ENCODE measurements at places on chromosomes 11 and 22.

DNA sequence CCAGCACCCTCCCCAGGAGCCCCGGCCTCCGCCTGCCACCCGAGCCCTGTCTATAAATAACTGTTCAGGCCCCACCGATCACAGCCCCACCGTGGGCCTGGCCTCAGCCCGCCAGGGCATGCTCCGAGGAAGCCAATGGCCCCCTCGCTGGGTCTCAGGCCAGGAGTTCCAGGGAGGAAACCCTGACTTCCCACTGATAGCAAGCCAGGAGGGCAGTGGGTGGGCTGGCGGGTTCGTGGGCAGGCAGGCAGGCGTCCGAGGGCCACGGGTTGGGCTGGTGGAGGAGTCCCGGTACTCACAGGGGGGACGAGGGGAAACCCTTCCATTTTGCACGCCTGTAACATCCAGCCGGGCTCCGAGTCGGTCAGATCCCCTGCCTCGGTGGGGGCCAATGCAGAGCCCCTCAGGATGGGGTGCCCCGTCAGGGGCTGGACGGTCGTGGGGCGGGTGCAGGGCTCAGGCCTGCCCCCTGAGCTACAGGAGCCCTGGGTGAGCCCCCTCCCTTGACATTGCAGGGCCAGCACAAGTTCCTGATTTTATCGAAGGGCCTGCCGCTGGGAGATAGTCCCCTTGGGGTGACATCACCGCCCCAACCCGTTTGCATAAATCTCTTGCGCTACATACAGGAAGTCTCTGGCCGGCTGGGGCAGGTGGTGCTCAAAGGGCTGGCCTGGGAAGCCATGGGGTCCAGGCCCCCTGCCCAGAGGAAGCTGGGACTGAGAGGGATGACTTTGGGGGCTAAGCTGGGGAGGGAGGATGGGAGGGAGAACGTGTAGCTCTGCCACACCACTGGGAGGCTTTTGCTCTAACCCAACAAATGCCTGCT, at the start of gene SPI1:
SPI1 (minus strand) TSS at position 538 of the 826 bp plus-strand sequence; CDS start at position 344, 194 bp downstream.
- DNase-seq: no peak

GRCh38 chr11:32531528-32531927, 52.1 kb upstream of the EIF3M start:
- no peak for DNase-seq

GRCh38 chr11:44979543-44980399, 29.1 kb upstream of the TP53I11 start:
- DNase-seq: no peak

GRCh38 chr22:40022536-40023240, 27.9 kb downstream of the FAM83F start:
- no peak for DNase-seq

- peak; percentile 42 for DNase-seq
Observed at GRCh38 chr11:31810779-31811647, at the start of gene PAX6. Gene PAX6, minus strand, starts transcription at chr11:31811322. Its CDS starts 4,911 bp downstream, at chr11:31806411.

DNA sequence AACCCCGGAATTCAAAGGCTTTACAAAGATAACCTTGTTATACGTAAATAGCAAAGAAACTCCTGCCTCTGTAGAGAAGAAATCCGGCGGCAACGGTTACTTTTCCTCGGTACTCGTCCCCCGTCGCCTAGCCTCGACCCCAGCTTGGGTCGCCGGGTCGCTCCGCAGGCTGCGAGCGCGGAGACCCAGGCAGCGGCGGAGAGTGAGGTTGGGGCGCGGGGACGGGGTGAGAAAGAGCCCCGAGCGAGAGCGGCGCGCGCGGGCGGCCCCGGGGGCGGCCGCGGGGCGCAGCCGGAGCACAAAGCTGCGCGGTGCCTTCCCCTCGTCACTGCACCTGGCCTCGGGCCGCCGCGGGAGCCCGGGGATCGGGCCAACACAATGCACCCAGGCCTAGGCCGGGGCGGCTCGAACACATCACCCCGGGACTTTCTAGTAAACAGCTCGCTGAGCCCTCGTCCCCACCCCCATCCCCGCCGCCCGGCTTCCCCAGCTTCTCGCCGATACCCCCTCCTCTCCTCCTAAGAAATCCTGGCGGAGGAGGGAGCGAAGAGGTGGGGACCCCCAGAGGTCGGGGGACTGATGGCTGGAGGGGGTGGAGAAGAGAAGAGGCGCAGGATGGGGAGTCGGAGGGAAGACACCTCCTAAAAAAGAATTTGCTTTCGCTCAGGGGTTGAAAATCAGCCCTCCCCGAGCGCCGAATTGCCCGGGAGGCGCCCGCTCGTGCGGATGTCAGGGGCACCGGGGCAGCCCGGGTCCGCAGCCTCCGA, 845 bp downstream of the MPPED2 start:
- no peak for DNase-seq

- DNase-seq: no peak
Observed at GRCh38 chr11:3830730-3831129, 10.0 kb downstream of the RHOG start.

DNA sequence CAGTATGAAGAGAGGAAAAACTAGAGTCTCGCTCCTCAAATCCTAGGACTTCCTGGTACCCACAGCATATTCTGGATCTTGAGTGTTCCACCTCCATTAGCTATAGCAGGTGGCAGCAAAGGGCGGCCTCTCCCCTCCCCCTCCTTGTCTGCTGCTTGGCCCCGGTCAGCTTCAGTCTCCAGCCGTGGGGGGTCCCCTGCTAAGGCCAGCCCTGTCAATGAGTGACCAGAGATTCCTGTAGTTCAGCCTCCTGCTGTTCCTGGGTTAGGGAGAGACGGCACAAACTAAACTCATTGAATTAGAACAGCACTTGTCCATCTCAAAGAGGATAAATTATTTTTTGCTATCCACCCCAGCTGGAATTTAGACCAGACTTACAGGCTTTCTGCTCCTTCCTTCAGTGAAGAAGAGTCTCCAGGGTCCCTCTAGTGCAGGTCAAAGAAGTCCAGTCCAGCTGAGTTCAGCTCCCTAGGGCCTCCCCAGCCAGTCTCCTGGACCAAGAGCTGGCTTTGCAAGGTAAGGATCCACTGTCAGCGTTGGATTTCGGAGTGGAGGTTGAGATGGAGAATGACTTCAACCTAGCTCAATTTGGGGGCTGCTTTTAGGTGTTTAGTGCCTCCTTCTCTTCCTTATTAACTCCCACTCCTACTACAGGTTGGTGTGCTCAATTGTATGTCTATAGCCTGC, 1.1 kb upstream of the PHLDB1 start:
- no peak for DNase-seq

Data from GM04503 (cell line).